ENCODE measurements at places on chromosomes 2 and 18.

DNA sequence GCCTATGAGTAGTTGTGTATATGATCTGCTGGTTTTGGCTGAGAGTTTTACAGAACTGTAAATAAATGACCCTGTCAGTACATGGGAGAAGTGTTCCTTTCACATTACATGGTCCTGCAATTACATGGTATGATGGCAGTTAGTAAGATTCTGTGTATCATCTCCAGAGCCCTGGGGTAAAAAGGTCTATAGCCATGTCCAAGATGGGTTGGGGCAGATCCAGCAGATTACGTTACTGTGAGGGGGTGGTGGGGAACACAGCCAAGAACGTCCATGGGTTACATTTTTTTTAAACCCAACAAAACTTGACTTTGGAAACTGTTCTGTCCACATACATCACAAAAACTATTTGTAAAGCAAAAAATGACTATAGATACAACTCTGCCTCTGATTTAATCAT is 64.2 kb upstream of the LMAN1 start:
- no peak for DNase-seq

DNA sequence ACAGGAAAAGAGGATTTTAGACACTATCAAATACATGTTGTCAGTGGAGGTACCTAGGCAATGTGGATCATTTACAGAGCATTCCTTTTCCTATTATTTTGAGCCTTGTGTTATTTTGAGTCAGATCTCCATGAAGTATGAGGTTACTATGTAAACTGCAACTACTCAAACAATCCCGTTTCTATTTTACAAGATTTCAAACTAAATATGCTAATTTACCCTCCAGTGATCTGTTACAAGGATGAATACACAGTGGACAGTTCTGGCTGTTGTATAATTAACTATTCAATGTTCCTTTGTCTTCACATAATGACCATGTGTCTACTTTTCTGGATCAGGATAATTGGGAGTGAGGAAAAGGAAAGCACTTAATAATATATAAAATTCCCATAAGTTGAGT is 4.6 kb downstream of the HOXD1 start:
- DNase-seq, result no peak

- no peak for DNase-seq
These were observed 1.5 kb upstream of the IL1RL2 start for GRCh38 chr2:102185347-102185746.

GRCh38 chr18:48826806-48827205 is 124.0 kb downstream of the SMAD7 start:
- no peak for DNase-seq

DNA sequence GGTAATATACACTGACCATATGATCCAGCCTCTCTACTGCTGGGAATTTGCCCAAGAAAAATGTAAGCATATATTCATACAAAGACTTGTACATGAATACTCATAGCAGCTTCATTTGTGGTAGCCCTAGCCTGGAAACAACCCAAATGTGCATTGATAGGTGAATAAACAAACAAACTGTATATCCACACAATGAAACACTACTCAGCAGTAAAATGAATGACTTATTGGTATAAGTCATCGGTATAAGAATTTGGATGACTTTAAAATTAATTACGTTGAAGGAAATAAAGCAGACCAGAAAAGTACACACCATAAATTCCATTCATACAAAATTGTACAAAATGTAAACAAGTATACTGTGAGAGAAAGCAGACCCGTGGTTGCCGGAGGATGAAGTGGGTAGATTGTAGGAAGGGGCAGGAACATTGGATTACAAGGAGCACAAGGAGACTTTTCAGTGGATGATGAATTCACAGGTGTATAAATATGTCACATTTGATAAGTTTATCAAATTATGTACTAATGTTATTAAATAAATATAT is 376.7 kb downstream of the TDRD15 start:
- no peak for DNase-seq

- no peak for DNase-seq
These were observed 4.4 kb upstream of the BAZ2B start for GRCh38 chr2:159620796-159621195.
